ENCODE measurements at places on chromosomes 16 and 17. TPM values are rescaled to one million over a fixed set of nuclear protein-coding genes. Genes with fewer than 3 reads are reported as not detected.

Gene NCOR1
- 45.5 TPM for polyA plus RNA-seq

DNA sequence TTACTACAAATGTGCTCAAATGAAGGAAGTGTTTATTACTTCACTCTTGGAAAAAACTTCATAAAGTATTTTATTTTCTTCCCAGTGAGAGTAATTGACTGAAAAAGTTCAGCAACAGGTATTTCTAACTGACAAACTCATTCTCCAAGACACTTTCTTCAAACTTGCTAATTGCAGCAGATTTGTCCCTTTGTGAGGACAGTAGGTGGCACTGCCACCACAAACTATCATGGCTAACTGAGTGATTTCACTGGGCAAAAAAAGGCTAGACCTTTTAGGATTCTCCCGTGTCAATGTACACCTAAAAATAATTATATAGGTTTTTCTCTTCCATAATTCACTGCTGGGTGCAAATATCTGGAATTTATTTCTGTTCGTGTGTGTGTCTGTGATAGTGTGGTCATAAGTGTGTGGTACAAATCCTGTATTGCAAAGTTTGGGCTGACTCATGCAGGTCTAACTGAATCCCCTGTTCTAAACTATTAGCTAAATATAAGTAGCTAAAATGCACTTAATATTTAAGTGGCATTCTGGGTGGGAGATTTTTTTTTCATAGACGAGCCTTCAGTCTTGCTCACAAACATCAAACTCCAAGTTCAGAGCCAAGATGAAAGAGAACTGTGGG is 3.9 kb downstream of the HS3ST3A1 start:
- no peak for DNase-seq

Gene OXLD1
- 47.9 TPM for polyA plus RNA-seq

DNA sequence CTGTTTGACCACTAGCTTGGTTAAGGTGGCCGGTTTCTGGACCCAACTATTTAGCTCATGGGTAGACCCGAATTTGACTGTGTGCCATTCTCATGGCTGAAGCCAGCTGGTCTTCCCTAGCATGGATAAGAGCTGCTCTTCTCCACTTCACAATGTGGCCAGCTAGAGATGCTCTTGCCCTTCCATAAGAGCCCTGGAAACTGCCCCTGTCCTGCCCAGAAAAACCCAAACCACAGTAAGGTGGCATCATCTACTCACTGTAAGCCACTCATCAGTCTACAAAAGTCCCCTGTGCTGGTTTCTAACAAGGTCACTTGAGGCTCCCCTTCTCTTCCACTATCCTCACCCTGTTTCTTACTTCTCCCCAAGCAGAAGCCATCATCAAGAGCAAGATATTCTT is 165.1 kb downstream of the HS3ST2 start:
- no peak for DNase-seq

Gene KRT12
- not detected for polyA plus RNA-seq

DNA sequence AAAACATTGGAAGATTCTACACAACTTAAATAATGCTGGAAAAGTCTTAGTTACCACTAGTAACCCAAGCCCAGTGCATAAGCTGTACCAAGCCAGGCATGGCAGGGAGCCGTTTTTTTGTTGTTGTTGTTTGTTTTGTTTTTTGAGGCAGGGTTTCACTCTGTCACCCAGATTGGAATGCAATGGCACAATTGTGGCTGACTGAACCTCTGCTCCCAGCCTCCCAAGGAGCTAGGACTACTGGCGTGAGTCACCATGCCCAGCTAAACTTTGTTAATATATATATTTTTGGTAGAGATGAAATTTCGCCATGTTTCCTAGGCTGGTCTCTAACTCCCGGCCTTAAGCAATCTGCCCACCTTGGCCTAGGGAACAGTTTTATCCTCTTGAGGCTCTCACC is 564 bp upstream of the TMIGD1 start:
- no peak for DNase-seq

DNA sequence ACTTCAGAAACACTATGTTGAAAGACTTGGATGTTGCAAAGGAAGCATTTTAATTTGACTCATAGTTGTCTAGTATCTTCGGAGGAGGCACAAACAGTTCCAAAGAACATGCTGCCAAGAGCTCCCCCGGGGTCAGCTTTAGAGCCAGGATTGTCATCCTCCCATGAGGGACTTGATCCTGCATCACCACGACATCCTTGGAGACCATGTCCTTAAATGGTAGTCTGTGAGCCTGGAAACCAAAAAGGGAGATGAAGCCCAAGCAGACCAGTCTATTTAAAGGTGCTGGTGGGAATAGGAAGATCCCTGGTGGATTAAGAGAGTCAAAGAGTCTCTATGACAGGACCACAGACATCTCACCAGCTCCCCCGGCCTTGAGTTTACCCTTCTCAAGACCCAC is 33.3 kb upstream of the DYNLRB2 start:
- no peak for DNase-seq

Gene NOD2
- polyA plus RNA-seq = 0.90 TPM

Gene NDE1
- 38.0 TPM for polyA plus RNA-seq

Gene ERI2
- 12.5 TPM for polyA plus RNA-seq

DNA sequence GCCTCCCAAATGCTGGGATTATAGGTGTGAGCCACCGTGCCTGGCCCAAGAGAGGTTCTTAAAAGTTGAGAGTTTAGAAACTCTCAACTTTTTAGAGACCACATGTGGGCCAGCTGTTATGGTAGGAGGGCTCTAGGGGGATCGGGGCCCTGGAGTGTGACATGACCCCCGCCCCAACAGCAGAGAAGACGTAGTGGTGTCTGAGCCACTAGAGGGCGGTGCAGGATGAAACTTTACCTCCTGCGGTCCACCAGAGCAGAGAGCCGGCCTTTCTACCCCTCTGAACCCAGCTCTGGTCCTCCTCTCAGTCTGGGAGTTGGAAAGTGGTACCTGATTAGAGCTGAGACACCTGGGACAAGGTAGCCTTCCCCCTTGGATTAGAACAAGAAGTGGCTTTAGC is 7.4 kb downstream of the CDK5RAP3 start:
- no peak for DNase-seq

- no peak for DNase-seq
These were observed 3.9 kb downstream of the UTS2R start for GRCh38 chr17:82375359-82376041.

DNA sequence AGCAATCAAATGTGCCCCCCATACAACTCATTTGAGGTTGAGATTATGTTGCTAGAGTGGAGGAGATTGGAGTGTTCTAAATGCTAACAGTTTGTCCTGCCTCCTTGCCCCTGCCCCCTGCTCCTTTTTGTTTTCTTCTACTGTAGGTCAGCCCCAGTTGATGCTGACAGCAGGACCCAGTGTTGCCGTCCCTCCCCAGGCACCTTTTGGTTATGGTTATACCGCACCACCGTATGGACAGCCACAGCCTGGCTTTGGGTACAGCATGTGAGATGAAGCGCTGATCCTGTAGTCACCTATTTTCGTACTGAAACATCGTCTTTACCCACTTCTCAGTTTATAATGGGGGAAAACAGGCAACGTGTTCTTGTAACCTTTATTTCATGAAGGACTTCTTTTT is 13.6 kb downstream of the PTRH2 start:
- DNase-seq = no peak

DNA sequence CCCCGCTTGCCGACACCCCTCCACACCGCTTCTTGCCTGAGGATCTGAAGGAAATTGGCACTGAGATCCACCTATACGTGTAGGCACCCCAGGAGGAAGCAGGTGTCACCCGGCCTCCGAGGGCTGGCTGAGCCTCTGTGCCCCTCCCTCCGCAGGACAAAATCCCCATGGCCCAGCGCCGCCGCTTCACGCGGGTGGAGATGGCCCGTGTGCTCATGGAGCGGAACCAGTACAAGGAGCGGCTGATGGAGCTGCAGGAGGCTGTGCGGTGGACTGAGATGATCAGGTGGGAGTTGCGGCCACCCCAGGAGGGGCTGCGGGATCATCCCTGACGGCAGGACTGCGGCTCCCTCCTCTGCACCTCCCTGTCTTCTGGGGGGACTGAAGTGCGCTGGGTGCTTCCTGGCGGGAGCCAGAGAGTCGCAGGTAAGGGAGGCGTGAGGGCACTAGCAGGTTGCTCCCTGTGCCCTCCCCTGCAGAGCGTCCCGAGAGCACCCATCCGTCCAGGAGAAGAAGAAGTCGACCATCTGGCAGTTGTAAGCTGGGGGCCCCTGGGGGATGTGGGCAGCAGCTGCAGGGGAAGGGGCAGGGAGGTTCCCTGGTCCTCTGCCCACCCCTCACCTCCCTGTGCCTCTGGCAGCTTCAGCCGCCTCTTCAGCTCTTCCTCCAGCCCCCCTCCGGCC is 9.0 kb downstream of the NME3 start:
- DNase-seq = no peak

Gene CA10
- polyA plus RNA-seq = 0.24 TPM

DNA sequence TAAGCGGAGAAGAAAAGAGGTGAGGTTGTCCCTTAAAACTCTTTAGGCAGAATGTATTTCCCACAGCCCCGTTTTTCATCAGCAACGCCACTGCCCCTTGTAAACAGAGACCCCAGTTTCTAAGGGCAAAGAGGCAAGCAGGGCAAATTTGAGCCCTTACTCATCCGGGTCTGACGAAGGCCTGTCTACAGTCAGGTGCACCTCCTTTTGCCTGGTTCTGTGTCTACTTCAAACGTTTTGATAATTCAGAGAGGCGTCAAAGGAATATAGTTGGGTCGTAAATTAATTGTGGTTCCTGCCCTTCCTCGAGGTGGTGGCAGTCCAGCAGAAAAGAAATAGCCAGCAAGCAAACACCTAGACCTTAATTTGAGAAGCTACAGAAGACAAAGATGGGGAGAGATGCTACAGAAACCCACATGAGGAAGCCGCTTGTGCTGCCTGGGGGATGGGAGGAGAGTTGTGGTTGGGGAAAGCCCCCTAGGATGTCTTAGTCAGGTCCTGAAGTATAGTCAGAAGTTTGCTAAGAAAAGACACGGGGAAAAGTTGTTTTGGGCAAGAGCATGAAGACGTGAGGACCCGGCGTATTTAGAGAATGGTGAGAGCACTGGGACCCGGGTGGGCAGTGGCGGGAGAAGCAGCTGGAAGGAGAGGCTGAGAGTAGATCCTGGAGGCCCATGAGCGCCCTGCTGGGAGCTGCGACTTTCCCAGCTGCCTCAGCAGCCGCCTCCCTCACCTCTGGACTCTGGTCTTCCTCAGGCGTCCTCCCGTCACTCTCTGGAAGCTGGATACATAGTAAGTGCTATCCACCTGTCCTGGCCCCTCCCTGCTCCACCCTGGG is 2.4 kb downstream of the FBRS start:
- no peak for DNase-seq

GRCh38 chr16:80631581-80631980 is 90.8 kb downstream of the DYNLRB2 start:
- no peak for DNase-seq

DNA sequence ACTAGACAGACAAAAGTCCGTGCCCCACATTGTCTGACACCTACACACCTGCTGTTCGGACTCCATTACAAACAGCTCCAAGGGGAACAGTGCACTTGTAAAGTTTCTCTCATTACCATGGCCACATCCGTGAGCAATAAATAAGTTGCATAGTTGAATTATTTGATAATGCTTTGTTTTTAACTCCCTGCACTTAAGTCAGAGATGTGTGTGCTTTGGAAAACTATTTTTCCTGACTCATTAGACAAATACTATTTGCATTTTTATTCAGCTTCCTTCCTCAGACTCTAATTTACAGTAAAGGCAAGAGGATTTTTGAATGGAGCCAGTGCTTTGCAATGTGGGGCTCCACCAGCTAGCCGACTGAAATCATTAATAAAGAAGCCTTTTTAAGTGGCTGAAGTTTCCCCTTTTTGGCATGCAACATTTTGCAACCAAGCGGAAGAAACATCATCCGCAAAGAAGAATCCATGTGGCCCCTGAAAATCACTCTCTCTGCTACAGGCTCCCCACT is 6.5 kb upstream of the CCL2 start:
- no peak for DNase-seq

Gene SPATA22
- polyA plus RNA-seq = 0.23 TPM

DNA sequence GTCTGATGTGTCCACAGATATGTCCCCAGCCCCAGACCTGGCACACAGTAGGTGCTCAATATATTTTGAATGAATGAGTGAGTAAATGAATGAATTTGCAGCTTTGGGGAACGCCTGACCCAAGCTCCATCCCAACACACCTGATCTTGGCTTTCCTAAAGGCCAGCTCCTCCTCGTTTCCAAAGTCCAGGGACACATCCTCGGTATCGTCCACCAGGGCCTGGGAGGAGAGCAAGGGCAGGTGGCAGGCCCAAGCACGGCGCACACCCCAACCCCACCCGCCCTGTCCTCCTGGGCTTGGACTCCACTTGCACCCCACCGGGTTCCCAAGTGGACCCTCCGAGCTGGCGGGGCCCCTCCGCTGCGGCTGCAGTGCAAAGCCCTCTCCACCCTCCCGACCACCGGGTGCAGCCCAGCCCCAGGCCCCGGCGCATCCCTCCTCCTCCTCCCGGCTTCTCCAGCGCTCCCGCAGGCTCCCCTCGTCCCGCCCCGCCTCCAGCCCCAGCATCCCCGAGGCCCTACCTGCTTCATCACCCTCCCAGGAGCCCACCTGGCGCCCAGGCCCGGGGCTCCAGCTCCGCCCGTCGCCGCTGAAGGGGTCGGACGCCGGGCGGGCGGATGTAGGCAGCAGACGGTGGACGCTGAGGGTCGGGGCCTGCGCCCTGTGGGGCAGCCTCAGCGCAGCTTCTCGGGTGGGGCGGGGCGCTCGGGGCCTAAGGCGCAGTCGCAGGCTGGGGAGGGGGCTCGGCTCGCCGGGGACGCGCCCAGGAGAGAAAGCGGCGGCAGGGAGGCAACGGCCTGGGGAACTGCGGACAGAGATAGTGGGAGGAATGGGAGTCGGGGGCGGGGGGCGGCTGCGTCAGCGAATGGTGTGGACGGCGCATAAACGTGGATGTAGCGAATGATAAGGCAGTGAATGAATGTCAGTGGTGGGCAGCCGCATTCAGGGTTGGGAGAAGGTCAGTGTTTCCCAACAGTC is at the start of gene TVP23A:
Gene TVP23A (minus strand): TSS at position 832 of the 979 bp plus-strand sequence. CDS start 301 bp downstream, at position 531.
- DNase-seq = no peak

Gene GRIN2C
- 0.47 TPM for polyA plus RNA-seq

DNA sequence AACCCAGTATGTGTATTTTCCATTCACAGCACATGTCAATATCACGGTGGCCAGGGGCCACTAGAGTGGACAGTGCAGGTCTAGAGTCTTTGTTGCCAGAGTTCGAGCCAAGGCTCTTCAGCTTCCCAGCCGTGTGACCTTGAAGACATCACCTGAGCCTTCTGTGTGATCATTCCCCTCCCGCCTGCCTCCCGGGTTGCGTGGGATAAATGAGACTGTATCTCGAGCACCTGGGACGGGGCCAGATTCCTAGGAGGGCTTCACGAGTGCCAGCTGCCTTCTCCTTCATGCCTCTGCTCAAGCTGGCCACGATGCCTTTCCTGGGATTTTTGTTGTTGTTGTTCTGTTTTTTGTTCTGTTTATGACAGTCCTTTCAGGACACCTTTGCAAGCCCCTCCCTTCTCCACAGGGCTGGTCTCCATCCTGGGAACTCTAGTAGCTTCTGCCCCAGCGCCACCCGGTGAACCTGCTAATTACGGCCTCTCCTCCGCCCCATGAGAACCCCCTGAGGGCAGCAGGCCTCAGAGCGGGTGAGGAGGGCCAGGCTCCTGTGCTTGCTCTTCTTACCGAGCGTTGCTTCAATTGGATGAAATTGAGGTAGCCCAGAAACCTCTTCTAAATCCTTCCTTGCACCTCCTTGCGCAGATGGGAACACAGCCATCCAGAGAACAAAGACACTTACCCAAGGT is 3.9 kb downstream of the SPNS2 start:
- no peak for DNase-seq

GRCh38 chr16:21285314-21285713 is 7.2 kb upstream of the CRYM start:
- DNase-seq = no peak

GRCh38 chr17:49495842-49496182 is 719 bp downstream of the NGFR start:
- DNase-seq = no peak

GRCh38 chr16:16019488-16019887 is 70.1 kb downstream of the ABCC1 start:
- DNase-seq = no peak

Gene CD300A
- polyA plus RNA-seq = 5.2 TPM

GRCh38 chr17:60422162-60422665 is at the start of gene CHCT1:
Gene CHCT1 (plus strand): TSS chr17:60422489. CDS start chr17:60422593, 104 bp downstream.
- DNase-seq = no peak

All from urinary bladder (tissue), 4 donors.